ENCODE measurements at places on chromosomes 12 and 14. TPM values are rescaled to one million over a fixed set of nuclear protein-coding genes. Genes with fewer than 3 reads are reported as not detected.

Gene STRAP
- 47.4 TPM for total RNA-seq

Gene CACNA2D4
- 12.1 TPM for total RNA-seq

GRCh38 chr12:6225630-6226001, 25.4 kb downstream of the CD9 start:
- no peak overlapping the region for H3K27ac ChIP-seq
- H3K4me1 ChIP-seq: peaks cover 19% of the 10 kb centered on the region
- no peaks in the 10 kb centered on the region for H3K36me3 ChIP-seq
- H3K27me3 ChIP-seq: peaks cover 10% of the 10 kb centered on the region
- no peak overlapping the region for H3K4me3 ChIP-seq
- DNase-seq: no peak

DNA sequence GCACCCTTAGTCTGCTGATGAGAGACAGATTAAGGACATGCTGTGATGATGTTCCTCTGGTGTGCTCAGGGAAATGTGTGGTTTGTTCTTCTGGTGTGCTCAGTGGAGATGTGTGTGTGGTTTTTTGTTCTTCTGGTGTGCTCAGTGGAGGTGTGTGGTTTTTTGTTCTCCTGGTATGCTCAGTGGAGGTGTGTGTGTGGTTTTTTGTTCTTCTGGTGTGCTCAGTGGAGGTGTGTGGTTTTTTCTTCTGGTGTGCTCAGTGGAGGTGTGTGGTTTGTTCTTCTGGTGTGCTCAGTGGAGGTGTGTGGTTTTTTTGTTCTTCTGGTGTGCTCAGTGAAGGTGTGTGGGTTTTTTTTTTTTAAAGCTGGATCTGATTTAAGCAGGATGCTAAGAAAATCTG, 15.4 kb downstream of the PIWIL1 start:
- H3K4me3 ChIP-seq: no peak overlapping the region
- no peak for DNase-seq
- no peak overlapping the region for H3K27ac ChIP-seq
- no peaks in the 10 kb centered on the region for H3K36me3 ChIP-seq

Measured in T-cell (primary cell).